Stimulated activated CD8-positive, alpha-beta memory T cell treated with anti-CD3 and anti-CD28 coated beads, Interleukin-4, amount 100 ng/mL, for 24 hours (primary cell): ENCODE measurements at places on chromosomes 16 and 17.

DNA sequence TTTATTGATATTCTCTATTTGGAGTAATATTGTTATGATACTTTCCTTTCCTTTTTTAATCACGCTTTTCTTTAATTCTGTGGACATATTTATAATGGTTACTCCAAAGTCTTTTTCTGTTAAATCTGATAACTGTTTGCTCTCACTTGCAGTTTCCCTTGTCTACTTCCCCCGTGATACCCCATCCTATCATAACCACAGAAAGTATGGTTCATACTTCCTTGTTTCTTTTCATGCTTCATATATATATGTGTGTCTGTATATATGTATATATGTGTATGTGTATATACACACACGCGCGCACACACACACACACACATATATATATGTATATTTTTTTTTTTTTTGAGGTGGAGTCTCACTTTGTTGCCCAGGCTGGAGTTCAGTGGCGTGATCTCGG is 23.5 kb downstream of the SPECC1 start:
- no peak for DNase-seq

DNA sequence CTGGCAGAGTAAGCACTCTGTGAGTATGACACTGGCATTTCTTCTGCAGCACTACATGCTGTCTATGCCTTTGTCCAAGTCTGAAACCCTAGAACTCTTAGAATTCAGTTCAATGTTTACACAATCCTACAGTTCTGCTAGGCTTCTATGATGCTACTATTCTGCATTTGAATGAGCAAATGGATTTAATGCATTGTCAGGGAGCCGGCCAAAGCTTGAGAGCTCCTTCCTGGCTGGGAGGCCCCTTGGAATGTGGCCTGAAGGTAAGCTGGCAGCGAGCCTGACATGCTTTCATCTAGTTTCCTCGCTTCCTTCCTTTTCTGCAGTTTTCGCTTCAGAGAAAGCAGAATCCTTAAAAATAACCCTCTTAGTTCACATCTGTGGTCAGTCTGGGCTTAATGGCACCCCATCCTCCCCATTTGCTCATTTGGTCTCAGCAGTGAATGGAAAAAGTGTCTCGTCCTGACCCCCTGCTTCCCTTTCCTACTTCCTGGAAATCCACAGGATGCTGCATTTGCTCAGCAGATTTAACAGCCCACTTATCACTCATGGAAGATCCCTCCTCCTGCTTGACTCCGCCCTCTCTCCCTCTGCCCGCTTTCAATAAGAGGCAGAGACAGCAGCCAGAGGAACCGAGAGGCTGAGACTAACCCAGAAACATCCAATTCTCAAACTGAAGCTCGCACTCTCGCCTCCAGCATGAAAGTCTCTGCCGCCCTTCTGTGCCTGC is at the start of gene CCL2:
Gene CCL2, plus strand, starts transcription at position 635 of the 730 bp plus-strand sequence. Its CDS starts 65 bp downstream, at position 700.
- DNase-seq: no peak

- DNase-seq: no peak
Observed at GRCh38 chr17:68628576-68628957, 27.4 kb upstream of the FAM20A start.

GRCh38 chr17:36608794-36609497 is 7.6 kb downstream of the MRM1 start:
- no peak for DNase-seq

DNA sequence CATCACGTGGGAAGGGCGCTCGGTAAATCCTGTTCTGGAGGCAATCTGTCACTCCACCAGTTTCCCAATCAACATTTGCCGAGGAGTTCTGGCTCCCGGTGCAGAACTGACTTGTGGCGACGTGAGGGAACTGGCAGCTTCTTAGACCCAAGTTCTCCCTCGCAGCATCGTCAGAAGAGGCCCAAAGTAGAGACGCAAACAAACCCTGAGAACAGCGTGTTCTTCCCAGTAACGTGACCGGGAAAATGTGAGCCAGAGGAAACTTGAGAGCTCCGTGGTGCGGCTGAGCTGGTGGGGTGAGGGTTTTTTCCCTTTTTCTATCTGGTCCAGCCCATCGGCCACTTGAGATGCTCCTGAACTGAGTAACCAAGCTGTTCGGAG is 158.9 kb upstream of the CACNG5 start:
- DNase-seq: no peak

GRCh38 chr17:81858967-81859905 is 1.1 kb downstream of the P4HB start:
- no peak for DNase-seq

DNA sequence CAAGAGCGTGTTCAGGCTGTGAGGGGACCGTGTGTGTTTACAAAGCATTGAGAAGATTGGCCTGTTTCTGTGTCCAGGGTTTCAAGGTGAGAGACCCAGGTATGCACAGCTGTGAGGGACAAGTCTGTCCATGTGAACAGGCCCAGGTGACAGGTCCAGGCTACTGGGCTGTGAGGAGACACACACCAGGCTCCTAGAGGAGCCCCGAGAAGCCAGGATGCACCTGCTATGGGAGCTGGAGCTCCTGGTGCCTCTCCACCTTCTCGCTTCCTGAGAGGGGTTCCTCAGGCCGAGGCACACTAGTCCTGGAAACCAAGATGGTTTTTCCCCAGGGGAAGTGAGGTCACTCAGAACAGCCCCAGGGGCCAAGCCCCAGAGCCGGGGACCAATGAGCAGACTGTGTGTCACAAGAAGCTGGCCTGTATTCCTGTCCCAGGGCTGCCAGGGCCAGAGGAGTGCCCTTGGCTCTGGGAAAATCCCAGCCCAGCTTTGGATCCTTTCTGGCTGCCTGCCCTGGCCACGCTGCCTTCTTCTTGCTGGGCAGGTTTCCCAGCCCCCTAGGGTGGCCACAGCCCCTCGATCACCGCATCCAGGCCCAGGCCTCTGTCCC is 153.4 kb upstream of the PLCG2 start:
- DNase-seq: no peak

- no peak for DNase-seq
Observed at GRCh38 chr17:6085812-6086211, 15.6 kb downstream of the WSCD1 start.

- DNase-seq: no peak
Observed at GRCh38 chr17:1050246-1050995, 53.5 kb downstream of the TIMM22 start.

GRCh38 chr17:47883589-47884426 is 12.2 kb upstream of the SP2 start:
- no peak for DNase-seq

DNA sequence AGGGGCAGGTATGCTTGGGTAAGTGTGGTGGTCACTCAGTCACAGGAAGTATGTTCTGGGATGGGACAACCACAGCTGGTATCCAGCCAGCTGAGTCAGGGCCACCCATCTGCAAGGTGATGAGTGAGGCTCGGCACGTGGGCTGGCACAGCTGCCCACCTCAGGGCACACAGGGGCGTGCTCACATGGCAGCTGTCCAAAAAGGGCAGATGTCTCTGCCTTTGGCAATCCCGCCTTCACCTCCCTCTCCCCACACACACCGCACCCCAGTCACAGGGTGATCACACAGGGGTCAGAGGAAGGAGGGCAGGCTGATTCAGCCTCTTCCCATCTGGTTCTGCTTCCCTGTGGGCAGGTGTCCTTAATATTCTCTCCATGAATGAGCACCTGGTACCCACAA is 85.9 kb upstream of the TOB1 start:
- DNase-seq: no peak

DNA sequence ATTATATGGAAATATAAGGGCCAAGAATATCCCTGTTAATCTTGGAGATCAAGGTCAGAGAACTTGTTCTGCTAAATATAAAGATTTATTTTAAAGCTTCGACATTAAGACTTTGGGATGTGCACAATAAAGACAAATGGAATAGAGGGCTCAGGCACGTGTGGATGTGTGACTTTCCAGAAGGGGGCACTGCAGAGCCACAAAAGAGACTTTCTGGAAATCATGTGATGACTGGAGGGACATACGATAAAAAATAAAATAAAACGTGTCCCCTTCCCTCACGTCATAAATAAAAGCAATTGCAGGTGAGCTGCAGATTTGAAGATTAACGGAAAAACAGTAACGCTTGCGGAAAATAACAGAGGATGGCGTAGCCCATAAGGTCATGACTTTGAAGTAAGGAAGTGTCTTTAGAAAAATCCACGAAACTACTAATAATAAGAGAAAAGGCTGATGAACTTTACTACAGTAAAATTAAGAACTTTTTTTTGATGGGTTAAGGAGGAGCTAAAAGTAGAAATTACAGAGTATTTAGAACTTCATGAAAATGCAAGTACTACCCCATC is 9.4 kb upstream of the ENGASE start:
- peak; percentile 19 for DNase-seq
